ENCODE measurements at places on chromosomes 2 and 18.

DNA sequence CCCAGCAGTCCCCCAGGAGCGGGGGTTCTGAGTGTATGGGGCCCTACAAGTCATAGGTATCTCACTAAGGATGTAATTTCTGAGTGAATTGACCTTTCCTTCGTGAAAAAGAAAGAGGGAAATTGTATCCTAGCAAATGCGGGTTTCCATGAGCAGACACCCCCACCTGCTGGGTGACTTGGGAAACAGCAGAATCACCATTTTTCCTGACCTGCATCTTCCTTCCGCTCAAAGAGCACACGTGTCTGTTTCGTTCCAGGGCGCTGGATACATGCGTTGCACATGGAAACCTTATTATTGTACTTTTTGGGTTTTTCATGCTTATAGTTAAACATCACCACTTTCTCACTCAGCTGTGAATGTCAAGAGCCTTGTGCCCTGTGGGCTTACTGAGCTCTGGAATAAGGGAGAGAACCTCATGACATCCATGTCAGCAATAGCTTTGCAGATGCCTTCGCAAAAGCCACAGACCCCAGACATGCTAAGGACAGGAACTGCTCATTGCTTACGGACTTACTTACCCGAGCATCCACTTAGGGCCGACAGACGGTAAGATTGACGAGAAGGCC is 132.8 kb downstream of the TPO start:
- no peak for DNase-seq

- no peak for DNase-seq
Measured at GRCh38 chr2:25572638-25573037, 100.7 kb downstream of the DTNB start.

- DNase-seq, result no peak
Measured at GRCh38 chr2:181404472-181404871, 52.7 kb upstream of the ITGA4 start.

GRCh38 chr2:166157578-166157977 is 29.8 kb upstream of the SCN1A start:
- DNase-seq, result no peak

DNA sequence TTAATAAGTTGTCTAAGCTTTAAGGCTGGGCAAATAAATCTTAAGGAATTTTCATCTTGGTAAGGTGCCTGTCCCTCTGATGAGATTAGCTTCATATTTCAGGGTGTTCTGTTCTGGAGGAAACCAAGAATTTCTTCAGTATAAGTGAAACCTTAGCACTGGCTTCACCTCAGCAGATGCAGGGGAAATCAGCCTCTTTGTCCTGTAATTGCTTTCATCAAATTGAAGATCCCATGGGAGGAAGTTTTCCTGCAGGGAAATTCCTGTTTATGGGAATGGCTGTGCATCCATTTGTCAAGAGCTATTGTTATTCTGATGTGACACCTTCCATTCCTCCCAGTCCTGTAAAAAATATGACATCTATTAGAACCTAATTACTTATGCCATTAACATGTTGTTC is 174.5 kb downstream of the PTPRM start:
- DNase-seq, result no peak

GRCh38 chr2:75922191-75922590 is 211.5 kb upstream of the GCFC2 start:
- DNase-seq, result no peak

DNA sequence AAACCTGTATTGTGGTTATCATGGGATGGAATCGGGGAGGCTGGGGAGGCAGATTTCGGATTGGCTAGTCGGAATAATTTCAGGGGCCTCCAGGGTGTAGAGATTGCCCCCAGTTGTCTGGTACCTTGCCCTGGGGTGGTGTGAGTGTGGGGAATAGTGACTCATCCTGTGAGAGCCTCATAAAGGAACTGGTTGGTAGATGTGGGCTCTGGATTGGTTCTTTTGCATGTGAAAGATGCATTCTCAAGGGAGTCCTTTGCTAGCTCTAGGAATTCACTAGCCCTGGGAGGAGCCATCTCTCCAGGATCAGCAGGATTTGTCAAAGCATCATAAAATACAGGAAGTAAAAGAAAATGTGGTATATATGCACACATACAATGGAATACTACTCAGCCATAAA is 331.6 kb downstream of the SETBP1 start:
- DNase-seq, result no peak

DNA sequence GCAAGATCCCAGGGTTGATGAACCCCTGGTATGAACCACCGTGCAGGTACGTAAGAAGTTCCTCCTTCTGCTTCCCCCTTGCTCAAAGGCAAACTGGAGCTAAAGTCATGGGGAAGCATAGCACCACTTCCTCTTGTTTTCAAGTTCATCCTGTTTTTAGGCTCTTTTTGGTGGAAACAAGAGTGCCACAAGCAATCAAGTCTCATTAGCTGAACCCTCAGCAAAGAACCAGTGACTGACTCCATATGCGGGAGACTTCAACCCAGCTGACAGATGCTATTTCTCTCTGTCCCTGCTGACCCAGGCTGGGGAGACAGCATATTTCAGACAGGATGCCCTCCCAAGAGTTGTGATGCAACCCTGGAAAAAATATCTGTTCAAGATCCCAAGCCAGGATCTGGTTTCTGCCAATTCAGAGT is 47.7 kb downstream of the BCL2 start:
- DNase-seq, result no peak

DNA sequence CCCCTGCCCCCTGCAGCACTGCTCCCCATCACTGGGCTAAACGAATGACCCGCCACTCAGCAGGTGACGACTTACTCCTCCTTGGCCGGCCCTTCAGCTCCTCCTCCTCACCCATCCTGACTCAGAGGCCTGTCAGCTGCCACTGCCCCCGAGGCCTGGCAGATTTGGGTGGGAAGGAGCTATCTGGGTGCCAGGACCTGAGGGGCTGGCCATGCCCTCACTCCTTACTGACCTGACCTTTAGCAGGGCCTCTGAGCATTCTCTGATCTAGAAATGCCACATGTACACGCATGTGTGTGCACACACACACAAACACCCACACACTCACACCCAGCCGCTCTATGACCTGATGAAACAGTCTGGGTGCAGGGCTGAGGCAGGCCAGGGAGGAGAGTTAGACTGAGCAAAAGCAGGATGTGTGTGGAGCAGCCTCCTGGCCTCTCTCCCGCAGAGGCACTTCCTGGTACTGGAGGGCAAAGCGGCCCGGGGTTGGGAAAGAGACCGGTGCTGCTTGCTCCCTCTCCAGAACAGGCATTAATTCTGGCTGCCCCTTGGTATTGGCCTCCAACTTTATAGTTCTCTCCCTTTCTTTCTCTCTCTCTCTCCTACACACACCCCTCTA is 68.0 kb downstream of the ZFP36L2 start:
- DNase-seq, result no peak

DNA sequence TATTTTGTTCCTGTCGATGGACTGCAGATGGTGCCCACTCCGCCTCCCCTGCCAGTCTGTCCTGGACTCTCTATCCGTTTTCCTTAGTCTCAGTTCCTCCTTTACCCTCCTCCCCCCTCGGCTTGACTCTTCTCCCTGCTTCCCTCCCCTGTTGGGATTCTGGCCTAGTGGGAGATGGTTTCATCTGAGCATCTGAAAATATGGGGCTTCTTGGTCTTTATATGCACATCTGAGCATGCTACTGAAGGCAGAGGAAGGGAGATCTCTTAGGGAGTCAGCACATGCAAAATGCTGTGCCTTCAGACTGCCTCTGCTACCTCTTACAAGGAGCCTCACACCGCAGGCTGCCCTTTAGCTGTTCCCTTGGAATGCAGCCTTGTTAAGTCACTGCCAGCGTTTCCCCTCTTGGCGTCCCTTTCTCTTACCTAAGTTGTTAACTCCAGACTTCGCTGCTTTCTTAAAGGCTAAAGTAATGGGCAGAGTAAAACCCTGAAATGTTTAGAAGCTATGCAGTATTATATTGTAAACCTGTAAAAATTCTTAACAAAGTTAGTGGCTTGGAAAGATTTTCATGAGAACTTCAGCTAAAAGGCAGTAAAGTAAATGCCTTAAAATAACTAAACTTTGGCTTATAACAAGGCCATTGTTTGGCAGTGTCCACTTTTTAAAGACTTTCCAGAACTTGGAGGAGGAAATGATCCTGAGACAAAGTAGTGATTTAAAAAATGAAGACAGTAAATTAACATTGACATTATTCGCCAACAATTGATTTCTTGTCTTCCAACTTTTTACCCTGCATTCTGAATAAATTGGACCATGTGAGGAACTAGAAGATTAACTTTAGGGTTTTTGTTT is 49.8 kb downstream of the LDLRAD4 start:
- DNase-seq, result no peak

- DNase-seq, result no peak
Measured at GRCh38 chr2:102041351-102041750, 49.6 kb downstream of the IL1R2 start.

- DNase-seq, result no peak
Measured at GRCh38 chr2:98793275-98793674, 62.3 kb upstream of the MGAT4A start.

- DNase-seq, result no peak
Measured at GRCh38 chr2:56580242-56580641, 396.5 kb downstream of the CCDC85A start.

DNA sequence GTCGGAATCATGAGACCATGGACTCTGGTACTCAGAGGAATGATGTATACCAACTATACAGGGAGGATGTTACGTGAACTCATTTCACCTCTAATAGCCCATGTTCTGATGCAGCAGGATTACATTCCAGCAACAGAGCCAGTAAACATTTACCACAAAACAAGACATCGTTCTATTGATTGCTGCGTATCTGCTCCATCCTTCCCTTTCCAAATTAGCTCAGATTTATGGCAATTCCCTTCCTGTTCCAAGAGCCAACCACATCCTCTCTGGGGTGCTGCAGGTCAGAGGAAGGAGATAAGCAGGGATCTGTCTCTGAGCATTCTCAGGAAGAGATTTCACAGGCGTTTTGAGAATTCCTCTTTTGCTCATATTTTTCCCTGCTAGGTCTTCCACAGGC is 98.3 kb downstream of the KLF7 start:
- no peak for DNase-seq

DNA sequence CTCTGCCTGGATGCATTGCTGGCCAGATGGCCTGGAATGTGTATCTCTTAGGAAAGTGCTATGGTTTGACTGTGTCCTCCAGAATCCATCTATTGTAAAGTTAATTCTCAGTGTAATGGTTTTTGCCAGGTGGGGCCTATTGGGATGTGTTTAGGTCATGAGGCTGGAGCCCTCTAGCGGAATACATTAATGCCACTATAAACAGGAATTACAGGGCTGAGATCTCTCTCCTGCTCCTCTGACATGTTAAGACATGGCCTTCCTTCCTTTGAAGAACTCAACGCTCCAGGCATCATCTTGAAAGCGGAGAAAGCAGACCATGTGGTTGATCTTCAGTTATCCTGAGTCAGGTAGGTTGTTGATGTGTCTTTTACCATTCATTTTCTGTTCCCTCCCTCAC is 276.4 kb downstream of the RPIA start:
- no peak for DNase-seq

DNA sequence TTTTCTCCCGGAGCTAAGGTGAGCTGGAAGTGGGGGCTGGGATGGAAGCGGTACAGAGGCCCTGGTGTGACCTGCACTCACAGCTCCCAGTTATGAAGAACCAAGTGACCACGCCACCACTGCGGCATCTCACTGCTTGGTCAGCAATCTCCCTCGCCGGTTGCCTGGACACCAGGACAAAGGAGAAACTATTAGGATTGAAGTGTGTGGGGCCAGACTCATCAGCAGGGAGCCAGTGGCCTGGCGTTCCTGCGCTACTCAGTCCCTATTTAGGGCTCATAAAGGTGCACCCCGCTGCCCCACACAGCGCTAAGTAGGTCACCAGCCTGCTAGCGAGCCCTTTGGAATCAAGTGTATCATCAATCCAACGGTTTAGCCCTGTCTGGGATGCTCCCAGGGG is 82.9 kb downstream of the ZCCHC2 start:
- DNase-seq, result no peak

DNA sequence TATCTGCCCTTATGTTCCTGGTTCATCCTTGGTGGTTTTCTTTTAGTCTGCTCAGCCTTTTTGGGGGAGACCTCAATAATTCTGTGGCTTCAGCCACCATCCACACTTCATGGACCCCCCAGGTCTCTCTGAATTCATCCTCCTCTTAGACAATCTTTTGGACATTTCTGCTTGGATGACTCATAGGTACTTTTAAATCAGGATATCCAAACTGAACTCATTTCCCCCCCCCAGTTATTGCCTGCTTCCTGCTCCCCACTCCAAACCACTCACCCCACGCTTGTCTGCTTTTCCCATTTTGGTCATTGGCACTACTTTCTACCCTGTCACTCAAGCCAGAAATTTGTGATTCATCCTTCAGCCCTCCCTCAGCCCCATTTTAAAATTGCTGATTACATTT is 78.5 kb downstream of the TANC1 start:
- DNase-seq, result no peak

DNA sequence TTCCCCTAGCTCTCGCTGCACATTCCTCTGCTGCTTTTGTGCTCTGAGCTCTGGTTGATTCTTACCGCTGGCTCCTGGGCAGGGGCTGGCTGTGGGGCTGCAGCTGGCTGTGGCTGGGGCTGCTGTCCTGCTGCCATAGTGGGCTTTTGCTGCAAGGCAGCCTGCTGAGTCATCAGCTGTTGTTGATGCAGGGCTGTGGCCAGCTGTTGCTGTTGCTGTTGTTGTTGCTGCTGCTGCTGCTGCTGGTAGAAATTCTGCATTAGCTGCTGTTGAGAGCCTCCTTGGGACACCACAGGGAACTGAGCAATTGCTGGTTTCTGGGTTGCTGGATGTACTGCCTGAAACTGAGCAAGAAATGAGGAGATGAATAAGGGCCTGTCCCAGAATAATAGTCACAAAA is 77.2 kb upstream of the NFU1 start:
- no peak for DNase-seq

GRCh38 chr2:113124181-113124961 is 3.0 kb upstream of the IL1RN start:
- no peak for DNase-seq

- no peak for DNase-seq
Measured at GRCh38 chr2:70099270-70099669, 12.0 kb downstream of the PCBP1 start.

DNA sequence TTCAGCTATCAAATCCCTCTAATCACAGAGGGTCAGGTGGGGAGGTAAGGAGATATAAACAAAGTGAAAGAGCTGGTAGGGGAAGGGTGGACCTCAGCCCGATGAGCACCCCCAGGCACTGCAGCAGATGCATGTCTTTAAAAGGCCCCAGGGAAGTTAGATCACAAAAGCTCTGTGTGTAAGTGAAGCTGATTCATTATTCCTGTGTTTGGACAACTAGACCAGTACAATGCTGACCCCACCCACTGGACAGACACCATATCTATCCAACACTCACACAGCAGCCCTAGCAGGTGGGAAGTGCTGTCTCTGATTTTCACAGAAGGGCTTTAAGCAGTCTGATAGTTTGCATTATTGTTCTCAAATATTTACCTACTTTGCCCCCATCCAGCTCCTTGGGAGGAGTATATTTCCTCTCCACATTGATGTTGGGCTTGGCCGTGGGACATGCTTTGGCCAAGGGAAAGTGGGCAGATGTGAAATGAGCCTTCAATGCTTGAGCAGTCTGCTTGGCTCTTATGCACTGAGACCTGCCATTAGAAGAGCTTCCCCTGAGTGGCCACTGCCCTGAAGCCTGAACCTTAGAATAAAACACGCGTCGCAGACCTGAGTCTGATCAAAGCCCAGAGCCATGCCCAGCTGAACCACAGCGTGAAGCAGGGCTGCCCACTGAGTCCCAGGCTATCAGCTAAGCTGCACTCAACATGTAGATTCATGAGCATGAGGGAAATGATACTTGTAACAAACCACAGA is 111.4 kb downstream of the COPS8 start:
- DNase-seq, result no peak
